ENCODE measurements at places on chromosomes 13 and 19.

DNA sequence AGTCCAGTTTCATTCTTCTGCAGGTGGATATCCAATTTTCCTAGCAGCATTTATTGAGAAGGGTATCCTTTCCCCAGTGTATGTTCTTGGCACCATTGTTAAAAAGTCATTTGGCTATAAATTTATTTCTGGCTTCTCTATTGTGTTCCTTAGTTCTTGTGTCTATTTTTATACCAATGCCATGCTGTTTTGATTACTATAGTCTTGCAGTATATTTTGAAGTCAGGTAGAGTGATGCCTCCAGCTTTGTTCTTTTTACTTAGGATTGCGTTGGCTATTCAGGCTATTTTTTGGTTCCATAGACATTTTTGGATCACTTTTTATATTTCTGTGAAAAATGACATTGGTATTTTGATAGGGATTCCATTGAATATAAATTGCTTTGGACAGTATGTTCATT, 71.7 kb upstream of the MLNR start:
- no peak for DNase-seq

DNA sequence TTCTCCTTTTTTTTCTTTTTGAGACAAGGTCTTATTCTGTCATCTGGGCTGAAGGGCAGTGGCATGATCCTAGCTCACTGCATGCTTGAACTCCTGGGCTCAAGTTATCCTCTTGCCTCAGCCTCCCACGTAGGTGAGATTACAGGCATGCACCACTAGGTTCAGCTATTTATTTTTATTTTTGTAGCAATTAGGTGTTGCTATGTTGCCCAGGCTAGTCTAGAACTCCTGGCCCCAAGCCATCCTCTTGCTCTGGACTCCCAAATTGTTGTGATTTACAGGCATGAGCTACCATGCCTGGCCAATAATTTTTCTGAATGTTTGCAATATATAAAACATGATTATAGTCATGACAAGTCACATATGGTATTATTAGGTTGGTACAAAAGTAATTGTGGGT, 161.1 kb upstream of the ATXN8OS start:
- no peak for DNase-seq

DNA sequence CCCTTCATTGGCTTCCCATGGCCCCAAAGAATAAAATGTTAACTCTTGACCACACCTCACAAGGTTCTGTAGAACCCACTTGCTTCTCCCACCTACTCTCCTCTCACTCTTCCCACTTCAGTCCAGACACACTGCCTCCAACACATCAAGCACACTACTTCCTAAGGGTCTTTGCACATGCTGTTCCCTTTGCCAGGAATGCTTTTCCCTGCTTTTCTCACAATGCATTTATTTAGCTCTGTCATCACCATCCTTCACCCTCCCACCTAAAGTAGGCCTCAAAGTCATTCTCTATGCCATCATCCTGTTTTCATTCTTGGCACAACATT, 7.9 kb downstream of the IFNL1 start:
- no peak for DNase-seq

GRCh38 chr19:1577090-1577928, 9.2 kb upstream of the MEX3D start:
- no peak for DNase-seq

DNA sequence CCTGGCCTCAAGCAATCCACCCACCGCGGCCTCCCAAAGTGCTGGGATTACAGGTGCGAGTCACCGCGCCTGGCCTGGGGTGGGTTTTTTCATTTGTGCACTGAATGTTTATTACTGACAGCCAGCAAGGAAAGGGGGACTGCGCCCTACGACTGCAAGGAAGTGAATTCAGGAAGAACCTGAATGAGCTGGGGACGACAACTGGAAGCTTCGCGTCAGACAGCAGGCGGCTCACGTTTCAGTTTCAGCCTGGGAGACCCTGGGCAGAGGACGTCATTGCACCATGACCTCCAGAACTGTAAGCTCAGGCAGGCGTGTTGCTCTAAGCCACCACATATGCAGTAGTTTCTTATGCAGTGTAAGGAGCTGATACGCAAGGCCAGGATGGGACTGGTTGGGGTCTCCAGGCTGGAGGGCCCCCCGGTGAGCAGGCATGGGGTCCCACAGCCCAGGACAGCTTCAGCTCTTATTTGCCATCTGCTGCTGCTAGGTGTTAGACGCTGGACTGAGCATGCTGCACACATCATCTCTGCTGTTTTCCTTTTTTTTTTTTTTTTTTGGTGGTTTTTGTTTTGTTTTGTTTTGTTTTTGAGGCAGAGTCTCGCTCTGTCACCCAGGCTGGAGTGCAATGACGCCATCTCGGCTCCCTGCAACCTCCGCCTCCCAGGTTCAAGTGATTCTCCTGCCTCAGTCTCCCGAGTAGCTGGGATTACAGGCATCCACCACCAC, 66.6 kb downstream of the GADD45B start:
- no peak for DNase-seq

DNA sequence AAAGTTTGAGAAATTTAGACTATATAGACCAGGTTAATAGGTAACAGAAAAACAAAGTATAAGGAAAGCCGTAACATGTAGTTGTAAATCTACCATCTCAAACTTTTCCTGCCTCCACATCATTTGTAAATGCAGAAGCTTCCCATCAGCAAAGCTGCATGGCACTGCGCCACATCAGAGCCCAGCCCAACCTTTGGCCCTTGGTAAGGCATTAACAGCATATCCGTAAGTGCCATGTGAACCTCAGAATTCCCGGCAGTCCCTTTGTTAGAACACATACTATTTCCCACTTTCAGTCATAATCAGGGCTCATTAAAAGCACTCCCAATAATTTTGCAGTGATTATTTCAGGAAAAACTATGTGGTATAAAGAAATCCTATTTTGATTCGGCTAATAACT, 51.6 kb downstream of the MPHOSPH8 start:
- DNase-seq, result no peak

DNA sequence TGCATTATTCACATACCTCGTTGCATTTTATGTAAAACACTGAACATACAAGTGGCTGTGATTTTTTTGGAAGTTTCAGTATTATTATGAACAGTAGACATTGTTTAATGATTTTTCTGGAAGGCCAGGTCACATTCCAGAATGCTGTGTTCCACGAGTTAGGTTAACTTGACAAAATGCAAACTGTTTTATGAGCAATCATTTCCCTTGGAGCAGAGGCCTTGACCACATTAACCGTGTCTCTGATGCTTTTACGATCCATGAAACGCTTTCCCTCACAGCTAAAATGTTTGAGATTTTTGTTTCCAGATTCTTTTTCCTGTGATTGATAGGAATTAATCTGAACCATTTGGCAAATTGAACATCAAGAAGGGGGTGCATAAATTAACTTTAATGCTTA, 57.8 kb downstream of the MBNL2 start:
- DNase-seq, result no peak

GRCh38 chr13:99425485-99426341, 75.6 kb upstream of the TM9SF2 start:
- DNase-seq, result no peak

- DNase-seq, result no peak
Measured at GRCh38 chr19:20558571-20558970, 7.0 kb downstream of the ZNF737 start.

GRCh38 chr13:38899571-38899970, 91.1 kb downstream of the STOML3 start:
- no peak for DNase-seq

DNA sequence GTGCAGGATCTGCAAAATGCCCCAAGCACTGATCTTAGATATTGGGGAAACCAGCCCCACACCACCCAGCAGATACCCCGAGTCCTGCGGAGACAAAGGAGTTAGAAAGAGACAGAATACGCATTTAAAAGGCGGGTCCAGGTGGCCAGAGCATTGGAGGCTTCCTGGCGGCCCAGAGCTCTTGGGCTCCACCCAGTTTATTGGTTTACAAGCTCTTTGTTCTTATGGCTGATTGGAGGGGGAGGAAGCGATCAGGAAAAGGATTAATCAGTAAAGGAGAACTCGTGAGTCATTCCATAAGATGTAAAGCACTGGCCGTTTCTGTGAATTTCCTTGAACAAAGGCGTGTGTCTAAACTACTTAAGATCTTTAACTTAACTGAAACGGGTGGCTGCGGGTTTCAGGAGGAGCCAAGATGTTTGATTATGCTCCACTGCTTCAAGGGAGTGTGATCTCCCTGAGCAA, 926 bp downstream of the ZNF587 start:
- DNase-seq, result no peak

- DNase-seq, result peak; percentile 86
Measured at GRCh38 chr19:16247353-16248182, 49.9 kb downstream of the AP1M1 start.

GRCh38 chr13:50787316-50788195, 55.9 kb downstream of the DLEU7 start:
- no peak for DNase-seq

GRCh38 chr13:108322206-108322824, 52.8 kb downstream of the TNFSF13B start:
- DNase-seq, result no peak

DNA sequence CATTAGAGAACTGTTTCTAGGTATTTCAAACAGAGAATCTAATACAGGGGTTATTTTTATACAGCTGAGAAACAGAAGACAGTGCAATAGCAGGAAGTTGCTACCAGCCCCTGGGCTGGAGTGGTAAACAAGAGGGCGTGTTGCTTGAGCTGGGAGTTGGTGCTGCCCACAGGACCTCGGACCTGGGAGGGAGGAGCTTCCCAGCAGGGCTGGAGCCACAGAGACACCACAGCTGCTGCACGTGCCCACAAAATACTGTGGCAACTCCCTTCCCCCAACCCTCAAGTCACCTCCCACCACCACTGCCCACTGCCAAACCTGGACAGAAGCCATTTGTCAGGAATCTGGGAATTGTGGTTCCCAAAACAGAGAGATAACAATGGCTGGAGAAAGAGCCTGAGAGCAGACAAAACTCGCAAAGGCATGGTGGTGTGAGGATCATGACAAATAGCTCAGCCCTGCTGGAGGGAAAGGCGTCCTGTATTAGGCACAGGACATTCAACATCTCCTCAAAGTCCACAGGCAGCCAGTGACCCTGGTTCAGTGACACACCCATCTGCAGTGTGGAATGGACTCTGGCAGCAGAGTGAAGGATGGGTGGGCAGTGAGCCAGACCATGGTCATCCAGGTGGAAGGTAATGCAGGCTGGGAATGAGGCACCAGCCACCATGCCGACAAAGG, 57.2 kb downstream of the SPATA13 start:
- no peak for DNase-seq

DNA sequence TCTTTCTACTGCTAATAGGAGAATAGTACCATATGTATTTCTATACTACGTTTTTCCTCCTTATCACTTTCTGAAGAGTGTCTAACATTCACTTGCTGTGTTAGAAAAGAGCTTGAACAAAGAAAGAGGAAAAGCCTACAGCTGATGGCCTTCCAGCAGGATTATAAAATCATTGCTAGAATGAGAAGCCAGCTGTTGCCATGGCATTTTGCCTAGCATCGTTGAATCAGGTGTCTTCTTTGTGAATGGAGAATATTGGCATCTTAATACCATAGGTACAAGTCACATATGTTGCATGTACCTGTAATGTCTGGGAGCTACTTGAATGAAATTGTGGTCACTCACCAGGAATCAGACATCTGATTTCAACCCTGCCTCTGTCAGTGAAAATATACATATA, 1174.9 kb downstream of the PCDH17 start:
- DNase-seq, result no peak

DNA sequence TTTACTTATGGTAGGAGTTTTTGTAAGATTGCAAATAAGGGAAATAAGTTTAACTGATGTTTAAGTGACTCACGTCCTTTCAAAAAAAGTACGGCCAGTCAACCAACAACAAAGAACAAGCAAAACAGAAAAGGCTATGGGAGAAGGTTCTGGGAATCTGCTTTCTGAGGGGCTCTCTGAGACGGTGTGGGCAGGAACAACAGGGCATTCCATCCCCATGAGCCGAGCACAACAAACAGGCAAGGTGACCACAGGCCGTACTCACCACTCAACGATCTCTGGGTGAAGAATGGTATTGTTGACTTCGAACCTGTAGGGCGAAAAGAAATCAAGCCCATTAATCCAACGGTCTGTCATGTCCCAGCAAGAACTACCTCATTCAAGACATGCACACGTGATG, 43.8 kb downstream of the PEPD start:
- no peak for DNase-seq

GRCh38 chr19:34452723-34453122, 24.5 kb downstream of the UBA2 start:
- no peak for DNase-seq

DNA sequence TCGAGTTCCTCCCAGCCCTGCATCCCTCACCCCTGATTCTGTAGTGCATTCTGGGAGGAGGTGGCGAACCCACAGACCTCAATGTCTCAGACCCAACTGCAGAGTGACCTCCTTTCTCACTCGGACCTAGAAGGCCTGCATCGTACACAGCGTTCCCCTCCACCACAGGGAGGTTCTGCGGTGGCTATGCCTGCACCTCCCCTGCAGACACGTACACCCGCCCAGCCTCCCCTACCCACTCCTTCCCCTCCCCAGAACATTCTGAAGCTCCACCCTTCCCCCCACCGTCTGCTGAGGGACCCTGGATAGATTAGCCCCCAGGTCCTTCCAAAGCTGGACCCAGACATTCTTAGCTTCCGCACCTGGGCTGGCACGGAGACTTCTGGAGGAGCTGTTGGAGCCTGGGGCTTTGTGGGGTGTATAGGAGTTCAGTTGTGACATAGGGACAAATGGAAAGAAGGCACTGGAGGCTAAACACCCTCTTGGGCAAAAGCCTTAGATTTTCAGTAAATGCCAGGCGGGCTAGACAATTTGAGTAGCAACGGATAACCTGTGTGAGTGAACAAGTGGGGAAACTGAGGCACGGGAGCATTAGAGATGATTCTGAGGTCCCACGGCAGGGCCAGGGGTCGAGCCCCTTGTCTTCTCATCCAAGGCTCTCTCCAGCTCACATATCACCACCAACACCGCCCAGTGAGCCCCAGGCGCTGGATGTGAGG, 420 bp upstream of the FSD1 start:
- no peak for DNase-seq

GRCh38 chr19:48713041-48713863, 6.3 kb downstream of the MAMSTR start:
- no peak for DNase-seq

DNA sequence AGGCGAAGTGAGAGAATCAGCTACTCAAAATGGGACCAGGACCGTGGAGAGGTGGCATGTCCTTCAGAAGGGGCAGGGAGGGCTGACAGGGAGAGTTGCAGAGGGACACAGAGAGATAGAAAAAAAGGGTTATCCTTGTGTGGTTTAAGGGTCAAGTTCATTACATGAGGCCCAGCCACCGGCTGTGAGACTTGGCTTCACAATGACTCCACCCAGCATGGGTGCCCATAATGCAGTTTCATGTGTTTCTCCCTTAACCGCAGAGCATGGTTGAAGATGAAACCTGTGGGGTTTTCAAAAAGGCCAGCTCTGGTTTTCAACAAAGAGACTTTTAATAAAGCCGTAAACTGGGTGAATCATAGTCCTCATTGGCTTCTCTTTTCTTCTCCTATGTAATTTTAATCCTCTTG, 164.6 kb downstream of the KLF5 start:
- no peak for DNase-seq

- no peak for DNase-seq
Measured at GRCh38 chr13:113749967-113750366, 9.1 kb upstream of the TMEM255B start.
